ENCODE measurements at places on chromosomes 1 and 21.

DNA sequence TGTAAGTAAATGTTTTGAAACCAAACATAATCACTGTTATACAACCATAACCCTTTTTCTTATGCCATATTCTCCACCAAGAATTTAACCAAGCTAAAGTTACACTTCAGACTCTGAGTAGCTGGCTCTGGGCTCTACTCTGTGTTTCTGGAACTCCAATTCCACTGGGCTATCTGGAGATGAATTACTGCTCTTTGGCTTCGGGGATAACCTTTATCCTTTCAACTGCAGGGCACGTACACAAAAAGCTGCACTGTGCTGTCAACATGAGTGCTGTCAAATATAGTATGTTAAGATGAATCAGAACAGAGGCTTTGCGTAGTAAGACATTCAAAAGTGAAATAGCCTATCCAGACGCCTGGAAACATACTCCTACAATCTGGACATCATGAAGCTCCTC is 500.6 kb downstream of the LTN1 start:
- DNase-seq: no peak

DNA sequence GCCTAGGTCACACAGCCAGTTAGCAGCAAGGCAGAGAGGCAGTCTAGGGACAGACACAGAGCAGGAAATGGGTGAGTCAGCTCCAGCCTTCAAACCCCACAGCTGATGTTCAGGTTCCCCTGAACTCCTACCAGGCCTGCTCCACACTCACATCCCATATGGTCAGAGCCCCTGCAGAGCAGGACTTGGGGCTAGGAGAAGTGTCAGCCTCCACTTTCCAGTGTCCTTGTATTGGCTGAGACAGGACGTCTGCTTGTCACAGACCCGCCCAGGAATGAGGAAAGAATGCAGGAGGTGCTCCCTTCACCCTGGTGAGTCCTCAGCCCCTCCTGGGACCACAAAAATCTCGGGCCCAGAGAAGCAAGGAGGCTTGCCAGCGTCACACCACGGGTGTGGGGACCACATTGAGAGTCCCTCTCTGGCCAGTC is 92.5 kb downstream of the LACTBL1 start:
- no peak for DNase-seq

DNA sequence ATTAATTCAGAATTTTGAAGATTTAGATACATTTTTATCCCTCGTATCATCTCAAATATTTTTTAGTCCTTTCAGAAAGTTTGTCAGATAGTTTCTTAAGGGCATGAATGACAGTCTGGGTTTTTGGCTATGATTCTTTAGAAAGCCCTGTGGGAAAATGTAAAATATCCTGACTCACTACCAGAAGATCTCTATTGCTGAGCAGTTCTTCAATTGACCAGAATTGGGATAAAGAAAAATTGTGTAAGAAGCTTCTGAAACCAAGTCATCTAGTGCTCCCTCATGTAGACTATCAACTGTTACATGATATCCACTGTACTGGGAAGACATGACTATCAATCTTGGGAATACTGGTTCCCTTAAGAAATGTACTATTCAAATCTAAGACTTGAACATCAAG is 608.3 kb upstream of the CHRM3 start:
- DNase-seq: no peak

DNA sequence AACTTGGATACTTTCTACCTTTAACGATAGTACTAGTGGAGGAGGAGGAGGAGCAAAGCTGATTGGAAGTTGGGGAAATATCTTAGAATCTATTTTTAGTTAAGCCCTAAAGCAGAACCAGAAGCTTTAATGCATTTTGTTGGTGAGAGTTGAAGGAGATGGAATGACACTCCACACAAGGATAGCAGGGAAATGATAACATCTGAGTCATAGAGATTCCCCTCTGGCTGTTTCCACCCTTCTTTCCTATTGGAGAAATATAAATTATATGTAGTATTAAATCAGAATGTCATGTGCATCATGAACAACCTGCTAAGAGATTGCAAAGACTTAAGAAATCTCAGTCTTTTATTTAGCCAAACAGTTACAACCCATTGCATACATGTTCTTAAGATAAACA is 1357.7 kb downstream of the NCAM2 start:
- no peak for DNase-seq

DNA sequence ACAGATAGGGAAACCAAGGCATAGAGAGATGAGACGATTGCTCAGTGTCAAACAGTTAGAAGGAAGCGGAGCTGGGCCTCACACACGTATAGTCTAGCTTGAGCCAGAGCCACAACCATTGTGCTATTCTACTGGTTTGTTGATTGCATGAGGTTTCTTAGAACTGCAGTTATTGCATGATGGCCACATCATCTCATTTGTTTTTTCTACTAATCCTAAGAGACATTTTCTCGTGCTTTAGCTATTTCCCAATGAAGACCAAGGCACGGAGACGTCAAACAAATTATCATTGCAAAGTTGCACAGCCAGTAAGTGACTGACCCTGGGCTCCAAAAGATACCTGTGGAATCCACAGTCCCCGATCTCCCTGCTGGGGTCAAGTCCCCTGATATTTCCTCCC is 25.1 kb upstream of the ZNF362 start:
- no peak for DNase-seq

GRCh38 chr21:28636752-28637691 is 355.7 kb downstream of the LTN1 start:
- DNase-seq: no peak

DNA sequence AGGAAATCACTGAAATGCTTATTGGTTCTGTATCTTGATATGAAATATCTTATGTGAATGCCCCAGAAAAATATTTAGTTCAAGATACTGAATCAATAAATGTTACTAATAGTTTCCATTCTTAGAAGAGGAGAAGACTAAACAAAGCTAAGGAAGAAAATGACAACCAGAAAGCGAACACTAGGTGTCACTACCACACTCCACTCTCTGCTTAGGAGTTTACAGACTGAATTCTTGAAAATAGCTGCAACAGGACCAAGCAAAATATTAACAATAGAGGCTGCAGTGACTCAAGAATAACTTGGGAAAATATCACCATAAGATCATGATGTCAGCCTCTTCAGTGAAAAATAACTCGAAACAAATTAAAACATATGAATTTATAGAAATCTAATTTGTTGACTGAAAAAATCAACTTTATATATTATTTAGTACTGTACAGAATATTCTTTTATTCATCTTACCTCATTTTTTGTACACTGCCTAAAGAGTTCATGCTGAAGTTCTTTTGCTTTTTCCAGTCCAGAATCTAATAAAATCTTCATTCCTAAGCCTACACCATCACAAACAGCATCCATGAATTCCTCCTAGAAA is 61.6 kb downstream of the KIF14 start:
- DNase-seq: no peak

DNA sequence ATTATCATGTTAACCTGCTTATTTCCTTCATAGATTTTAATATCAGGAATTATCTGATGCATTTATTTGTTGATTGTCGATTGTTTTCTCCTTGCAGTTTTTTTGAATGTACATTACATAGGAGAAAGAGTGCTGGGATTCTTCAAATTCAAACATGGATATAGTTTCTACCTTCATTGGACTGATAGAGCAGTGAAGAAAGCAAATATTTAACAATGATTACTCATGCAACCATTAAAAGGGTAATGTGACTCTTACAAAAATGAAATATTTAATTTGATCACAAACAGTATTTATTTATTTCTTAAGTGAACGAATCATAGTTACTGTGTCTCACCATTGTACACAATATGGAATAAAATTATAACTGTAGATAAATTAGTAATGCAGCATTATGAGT is 350.9 kb downstream of the BRINP3 start:
- no peak for DNase-seq

DNA sequence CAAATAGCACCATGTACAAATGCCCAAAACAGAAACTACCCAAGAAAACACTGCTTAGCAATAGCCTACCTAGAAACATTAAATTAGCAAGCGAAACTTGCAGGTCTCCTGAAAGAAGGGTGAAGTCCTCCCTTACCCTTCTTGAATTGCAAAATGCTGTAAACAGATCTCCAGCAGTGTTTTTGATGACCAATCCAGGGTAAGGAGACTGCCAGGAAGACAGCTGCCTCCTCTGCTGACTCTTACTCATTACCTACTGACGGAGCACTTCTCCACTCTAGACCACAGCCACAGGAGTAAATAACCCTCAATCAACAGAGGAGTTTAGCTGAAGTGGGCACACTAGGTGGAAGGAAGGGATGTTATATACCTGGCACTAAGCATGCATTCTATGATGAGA is 32.2 kb upstream of the GADD45A start:
- no peak for DNase-seq

DNA sequence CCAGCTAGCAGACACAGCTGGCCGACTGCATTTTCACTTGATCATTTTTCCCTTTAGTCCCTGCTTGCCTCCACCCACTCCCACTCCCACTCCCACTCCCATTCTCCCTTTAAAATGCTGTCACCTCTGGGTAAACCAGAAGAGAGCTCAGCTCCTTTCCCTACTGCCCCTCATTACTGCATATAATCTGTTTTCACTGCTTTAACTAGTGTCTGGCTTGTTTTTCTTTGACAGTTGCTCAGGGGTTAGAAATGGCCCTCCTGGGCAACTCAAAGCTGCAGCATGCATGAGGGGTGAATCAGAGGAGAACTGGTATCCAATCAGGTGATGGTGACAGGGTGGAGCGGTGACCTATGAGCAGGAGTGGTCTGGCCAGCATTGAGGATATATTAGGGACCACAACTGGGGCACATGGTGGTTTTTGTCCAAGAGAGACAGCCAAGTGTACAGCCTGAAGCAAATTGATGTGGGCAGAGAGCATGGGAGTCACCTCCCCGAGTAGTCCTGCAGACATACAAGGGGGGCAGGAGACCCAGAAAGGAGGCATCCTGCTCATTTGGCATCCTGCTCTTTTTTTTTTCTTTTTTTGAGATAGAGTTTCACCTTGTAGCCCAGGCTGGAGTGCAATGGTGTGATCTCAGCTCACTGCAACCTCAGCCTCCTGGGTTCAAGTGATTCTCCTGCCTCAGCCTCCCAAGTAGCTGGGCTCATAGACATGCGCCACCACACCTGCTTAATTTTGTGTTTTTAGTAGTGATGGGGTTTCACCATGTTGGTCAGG is 42.6 kb upstream of the SRSF10 start:
- DNase-seq: no peak

GRCh38 chr1:24107462-24108138 is 4.3 kb downstream of the MYOM3 start:
- DNase-seq: no peak

DNA sequence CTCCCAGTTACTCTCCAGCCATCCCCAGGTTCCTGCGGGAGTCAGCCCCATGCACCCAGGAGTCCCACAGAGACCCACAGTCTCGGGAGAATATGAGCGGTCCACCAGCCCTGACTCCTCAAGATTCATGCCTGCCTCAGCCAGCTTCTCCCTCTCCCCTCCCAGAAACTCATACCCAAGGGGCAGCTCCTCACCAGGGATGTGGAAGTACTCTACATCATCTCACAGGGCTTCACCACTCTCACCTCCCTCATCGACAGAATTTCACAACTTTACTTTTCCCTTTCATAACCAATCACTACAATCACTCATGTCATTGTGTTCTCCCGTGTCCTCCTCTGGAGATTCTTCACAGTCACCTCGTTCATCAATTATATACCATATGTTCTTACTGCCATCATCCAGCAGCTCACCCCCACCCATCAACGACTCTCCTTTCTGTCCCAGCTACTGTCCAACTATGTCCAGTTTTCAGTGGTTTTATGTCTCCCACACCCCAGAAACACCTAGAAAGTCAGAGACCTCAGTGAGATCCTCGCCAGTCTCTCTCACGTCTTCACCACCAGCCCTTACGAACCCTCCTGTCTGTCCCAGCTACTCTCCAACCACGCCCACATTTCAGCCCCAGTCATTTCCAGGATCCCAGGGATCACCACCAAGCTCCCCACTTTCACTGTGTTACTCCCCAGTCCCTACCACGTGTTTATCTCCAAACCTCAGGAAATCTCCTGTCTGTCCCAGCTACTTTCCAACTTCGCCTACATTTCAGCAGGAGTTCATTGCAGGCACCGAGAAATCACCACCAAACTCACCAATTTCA is 1530.1 kb upstream of the TPTE start:
- no peak for DNase-seq

GRCh38 chr1:32665915-32666314 is 14.9 kb downstream of the RBBP4 start:
- no peak for DNase-seq

- DNase-seq: no peak
Measured at GRCh38 chr1:175002910-175003517, 3.3 kb downstream of the CACYBP start.

DNA sequence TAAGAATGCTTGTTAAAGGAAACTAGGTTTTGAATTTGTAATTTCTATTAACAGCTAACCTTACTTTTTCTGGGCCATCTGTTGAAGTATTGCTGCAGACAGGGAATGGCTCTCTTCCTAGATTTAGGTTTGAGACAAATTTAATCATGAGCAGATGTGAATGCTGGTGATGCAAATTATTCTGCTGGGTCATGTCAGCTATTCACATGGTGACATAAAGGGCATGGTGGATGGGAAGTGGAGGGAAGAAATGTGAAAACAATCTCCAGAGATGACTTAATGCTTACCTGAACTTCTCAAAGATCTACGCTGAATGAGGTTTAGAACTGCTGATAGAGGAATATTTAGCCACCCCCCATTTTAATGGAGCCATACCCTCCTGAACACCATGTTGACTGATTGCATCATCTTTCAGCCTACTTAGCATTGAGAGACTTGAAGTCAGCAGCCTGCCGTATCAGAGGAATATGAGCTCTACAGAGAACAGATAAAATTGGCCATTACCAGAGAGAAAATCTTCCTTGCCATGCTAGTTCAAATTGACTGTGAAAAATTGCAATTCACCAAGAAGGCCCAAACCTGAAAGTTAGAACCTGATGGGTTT is 138.8 kb downstream of the HHAT start:
- DNase-seq: no peak

GRCh38 chr1:241202401-241202800 is 154.6 kb downstream of the RGS7 start:
- DNase-seq: no peak

GRCh38 chr1:143611159-143611558 is 360.6 kb downstream of the FAM72C start:
- DNase-seq: no peak

- no peak for DNase-seq
Measured at GRCh38 chr1:94633051-94633450, 91.5 kb upstream of the F3 start.

- DNase-seq: peak; percentile 5
Measured at GRCh38 chr1:99481391-99481996, 164.4 kb upstream of the PALMD start.

DNA sequence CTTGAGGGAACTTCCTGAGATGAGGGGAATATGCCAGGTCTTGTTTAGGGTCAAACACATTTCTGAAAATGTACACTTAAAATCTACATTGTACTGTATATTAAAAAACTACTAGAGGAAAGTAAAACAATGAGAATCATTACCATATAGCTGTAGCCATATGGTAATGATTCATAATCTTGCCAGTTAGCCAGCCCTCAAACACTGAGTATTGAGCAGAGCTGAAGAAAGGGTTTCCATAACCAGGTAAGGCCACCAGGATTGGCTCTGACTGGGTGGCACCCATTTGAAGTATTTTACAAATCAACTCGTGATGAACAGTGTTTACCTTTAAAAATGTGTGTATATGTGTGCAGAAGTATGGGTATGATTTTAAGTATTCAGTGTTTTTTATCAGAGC is 226.7 kb downstream of the SLC45A1 start:
- no peak for DNase-seq

GRCh38 chr21:39881661-39882060 is 14.4 kb downstream of the PCP4 start:
- no peak for DNase-seq

All from T-helper 9 cell (primary cell).